ENCODE measurements at places on chromosomes 6 and 20.

GRCh38 chr6:113936093-113936934 lies 34.6 kb downstream of the HDAC2 start:
- DNase-seq = peak; percentile 9

- no peak for DNase-seq
These were observed 101.0 kb upstream of the DTNBP1 start for GRCh38 chr6:15763837-15764236.

DNA sequence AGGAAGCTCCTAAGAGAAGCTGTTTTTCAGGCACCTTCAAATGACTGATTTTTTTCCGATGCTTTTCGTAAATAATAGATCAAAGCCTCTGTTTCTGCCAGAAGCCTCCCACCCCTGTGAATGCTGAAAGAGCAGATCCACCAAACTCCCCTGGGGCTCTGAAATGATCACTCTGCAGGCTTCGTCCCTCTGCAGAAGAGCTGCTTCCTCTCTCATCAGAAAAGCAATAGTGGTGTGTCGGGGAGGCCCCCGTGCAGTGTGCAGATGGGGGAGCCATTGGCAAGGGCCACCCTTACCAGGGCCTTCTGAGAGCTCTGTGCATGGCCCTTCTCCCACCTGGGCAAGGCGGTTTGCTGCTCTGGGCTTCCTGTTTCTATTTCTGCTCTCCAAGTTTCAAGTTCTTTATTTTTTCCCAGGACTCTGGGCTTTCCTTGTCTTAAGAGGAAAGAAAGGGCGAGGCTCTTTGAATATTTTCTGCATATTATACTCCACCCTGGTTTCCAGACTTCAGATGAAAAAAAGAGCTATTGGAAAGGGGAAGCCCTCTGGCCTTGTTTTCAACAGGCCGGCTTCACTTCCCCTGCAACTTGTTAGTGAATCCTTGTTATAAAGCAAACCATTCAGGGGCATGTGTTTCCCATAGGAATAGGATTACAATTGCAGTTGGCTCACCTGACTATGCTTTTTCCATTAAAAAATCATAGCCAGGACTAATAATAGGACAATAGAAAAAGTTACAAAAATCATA lies 155.2 kb downstream of the TTLL2 start:
- no peak for DNase-seq

GRCh38 chr6:128252341-128253176 lies 267.8 kb downstream of the PTPRK start:
- DNase-seq = no peak

DNA sequence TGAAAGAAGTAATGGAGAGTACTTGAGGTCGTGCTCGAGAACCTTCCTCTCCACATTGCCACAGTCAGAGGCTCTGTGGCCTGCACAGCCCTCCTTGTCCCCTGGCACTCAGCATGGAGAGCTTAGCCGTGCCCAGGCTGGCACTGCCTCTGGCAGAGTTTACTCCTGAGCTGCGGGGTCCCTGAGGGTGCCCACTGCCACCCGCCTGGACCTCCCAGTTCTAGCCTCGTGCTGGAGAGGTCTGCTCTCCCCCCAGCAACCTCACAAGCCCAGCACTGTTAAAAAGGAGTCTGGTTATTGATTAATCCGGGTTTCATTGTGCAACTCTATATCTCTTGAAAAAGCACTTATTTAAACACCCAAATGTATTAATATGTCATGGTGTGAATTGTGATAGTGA lies 226.8 kb downstream of the TMEM242 start:
- DNase-seq = no peak

DNA sequence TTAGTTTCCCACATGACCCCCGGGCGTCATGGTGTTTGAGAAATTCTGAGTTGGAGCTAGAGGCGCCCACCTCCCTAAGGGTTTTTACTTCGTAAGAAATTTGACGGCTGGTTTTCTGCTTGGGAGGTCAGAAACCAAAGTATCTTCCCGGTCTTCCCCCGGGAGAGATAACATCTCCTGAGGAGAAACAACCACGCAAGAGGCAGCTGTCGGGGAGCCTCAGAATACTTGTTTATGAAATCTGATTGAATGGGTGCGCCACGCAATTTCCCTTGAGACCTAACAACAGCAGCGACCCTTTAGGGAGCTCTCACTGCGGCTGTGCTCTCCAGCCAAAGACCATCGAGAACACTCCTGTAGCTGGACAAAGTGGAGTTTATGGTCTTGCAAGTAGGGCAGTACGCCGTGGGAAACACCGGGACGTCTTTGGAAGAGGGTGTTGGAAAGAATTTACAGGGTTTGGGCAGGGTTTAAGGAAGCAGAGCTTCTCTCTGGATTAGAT lies 608 bp upstream of the EIF2S2 start:
- no peak for DNase-seq

- DNase-seq = no peak
These were observed 89.4 kb upstream of the GLP1R start for GRCh38 chr6:38959138-38959537.

GRCh38 chr6:13733178-13733887 lies 21.7 kb upstream of the RANBP9 start:
- DNase-seq = no peak

- DNase-seq = peak; percentile 19
These were observed 50.2 kb upstream of the HINT3 start for GRCh38 chr6:125906158-125906998.

DNA sequence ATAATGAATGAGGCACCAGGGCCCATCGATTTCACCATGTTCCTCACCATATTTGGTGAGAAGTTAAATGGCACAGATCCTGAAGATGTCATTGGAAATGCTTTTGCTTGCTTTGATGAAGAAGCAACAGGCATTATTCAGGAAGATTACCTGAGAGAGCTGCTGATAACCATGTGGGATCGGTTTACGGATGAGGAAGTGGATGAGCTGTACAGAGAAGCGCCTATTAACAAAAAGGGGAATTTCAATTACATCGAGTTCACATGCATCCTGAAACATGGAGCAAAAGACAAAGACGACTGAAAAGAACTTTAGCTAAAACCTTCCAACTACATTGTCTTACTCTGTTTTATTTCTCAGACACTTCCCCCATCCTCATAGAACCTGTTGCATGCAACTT lies 21.6 kb upstream of the ZBTB22 start:
- DNase-seq = no peak

DNA sequence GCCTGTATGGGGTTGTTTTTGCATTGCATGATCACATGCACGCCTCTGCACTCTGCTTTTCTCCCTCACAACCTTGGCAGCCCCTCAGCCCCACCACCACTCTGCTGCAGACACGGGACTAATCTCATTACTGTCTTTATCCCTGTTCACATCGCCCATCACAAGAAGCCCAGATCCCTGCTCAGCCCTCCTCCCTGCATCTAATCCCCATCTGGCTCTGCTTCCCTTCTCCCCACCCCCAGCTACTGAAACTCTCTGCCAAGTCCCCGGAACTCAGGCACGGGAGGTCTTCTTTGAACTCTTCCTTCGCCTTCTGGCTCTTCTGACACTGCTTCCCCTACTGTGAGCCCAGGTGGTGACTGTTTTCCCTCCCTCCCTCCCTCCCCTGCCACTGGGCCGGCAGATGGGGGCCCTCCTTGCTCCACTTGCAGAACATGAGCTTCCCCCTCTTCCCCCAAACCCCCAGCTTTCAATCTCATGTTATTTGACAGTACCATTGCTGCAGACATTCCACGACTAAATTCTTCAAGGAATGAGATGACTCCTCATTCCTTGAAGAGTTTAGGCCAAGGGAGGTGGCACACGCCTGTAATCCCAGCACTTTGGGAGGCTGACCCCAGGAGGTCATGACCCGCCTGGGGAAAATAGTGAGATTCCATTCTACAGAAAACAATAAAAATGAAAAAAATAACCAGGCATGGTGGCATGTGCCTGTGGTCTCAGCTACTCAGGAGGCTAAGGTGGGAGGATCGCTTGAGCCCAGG lies 21.9 kb upstream of the TULP1 start:
- no peak for DNase-seq

DNA sequence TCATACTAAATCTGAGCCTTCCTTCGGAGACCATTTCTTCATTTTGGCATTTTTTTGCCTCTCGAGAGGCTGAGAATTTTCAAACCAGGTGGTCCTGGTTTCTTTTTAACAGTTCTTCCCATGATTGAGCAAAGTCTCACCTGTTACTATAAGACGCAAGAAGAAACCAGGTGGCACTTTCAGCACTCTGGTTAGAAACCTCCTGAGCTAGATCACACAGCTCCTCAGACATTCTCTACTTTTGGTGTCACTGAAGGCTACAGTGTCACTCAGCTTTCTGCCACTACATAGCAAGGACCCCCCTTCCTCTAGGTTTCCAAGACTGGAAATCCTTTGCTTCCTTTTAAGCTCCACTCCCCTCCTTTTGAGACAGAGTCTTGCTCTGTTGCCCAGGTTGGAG lies 7.3 kb downstream of the IFNGR1 start:
- DNase-seq = no peak

DNA sequence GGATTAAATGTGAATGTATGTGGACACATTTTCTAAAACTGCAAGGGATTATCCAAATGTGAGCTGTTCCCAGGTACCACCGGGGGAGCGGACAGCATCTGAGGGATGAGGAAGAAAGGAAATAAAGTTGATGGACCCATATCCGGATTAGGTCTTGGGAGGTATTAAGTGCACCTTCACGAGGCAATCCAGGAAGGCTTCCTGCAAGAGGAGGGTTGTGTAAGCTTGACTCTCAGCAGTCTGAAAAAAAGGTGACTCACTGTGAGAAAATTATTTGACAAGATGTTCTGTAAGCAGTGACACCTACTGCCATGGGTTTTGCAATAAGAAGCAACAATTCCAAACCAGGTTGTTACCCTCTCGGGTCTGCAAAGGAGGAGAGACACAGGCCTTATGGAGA lies 55.0 kb upstream of the LRFN2 start:
- no peak for DNase-seq

DNA sequence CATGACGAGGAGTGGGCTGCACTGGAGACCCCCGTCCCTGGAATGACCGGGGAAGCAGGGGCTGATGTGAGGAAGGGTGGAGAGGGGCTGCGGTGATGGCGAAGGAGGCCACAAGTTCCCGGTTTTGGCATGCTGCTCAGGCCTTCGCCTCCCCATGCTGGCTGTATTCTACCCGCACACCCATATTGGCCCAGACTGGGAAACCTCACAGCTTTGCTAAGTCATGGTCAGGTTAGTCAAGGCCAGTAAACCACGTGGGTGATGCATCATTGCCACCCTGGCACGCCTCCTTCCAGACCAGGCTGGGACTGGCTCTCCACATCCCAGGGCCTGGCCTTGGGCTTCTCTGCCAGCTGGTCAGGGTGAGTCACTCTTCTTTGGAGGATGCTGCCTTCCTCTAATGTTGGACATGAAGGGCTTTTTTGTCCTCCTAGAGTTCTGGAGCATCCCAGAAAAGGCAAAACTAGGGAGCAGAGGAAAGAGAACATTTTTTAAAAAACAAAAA lies 53.8 kb downstream of the PCNA start:
- DNase-seq = no peak

GRCh38 chr20:62366370-62367135 lies 559 bp downstream of the LAMA5 start:
- no peak for DNase-seq

- DNase-seq = peak; percentile 60
These were observed 35.4 kb downstream of the MAN1A1 start for GRCh38 chr6:119313937-119314884.

DNA sequence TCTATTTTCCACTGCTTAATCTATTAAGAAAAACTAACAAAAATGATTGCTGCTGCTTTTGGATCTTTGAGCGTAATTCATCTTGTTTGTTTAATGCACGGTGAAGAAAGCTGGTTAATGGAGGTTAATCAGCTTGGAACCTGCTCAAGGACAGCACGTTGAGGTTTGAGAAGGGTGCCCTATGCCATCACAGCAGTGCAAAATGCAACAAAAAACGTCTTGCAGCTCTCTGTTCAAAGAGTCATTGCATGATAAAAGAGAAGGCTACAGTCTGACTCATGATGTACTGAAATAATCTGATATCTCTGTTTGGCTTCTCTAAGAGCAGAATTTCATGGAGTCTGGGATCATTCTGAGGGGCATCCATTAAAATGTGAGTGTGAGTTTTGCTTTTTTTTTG lies 80.6 kb upstream of the PREP start:
- no peak for DNase-seq

- DNase-seq = no peak
These were observed 7.8 kb downstream of the PREX1 start for GRCh38 chr20:48819821-48820648.

GRCh38 chr6:34510299-34510698 lies 44.4 kb downstream of the PACSIN1 start:
- DNase-seq = no peak

DNA sequence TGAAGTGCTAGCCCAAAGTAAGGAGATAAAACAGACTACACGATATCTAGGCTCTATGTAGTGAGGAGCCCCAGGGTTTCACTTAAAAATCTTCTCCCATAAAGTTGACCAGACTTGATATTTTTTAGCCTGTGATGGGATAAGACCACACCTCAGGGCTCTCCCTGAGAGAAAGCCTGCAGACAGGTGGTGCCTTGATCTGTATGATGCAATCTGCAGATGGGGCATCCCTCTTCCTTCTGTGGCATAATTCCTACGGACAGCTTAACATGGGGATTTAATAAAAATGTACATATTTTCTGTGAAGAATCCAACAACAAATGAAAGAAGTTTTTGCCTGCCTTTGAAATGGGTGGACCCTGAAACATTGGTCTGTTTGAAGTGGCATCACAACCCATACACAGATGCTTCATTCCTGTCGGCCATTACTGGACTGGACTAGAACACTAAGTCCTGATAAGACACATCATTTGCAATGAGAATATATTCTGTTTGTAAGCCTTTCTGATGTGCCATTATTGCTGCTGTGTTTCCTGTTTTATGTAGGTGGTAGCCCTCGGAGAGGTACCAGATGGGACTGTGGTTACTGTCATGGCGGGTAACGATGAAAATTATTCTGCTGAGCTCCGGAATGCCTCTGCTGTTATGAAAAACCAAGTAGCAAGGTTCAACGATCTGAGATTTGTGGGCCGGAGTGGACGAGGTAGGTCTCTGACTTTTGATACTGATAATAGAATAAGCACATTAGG lies 53.8 kb upstream of the SUPT3H start:
- no peak for DNase-seq

DNA sequence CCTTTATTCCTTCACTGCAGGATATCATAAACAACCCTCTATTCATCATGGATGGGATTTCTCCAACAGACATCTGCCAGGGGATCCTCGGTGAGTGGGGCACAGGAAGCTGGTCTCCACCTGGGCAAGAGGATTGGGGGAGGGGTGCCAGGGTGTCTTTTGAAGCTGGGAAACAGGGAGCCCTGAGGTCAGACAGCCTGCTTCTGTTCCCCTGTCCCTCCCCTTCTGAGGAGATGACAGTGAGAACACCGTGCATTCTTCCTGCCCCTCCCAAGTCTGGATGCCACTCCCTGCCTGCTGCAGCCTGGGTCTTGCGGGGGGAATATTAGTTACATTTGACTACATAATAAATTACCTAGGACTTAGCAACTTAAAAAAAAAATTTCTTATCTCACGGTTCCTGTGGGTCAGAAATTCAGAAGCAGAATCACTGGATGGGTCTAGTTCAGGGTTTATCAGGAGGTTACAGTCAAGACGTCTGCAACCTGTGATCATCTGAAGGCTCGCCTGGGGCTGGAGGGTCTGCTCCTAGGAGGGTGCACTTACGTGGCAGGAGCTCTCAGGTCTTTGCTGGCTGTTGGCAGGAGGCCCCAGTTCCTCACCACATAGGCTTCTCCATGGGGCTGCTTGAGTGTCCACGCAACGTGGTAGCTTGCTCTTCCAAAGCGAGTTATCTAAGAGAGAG lies 11.4 kb downstream of the CAPN11 start:
- no peak for DNase-seq
